DMS153 (cell line): ENCODE measurements at places on chromosomes 13 and 19.

GRCh38 chr19:50331221-50331993 lies 2.2 kb upstream of the KCNC3 start:
- no peak for DNase-seq

- no peak for DNase-seq
These were observed 12.2 kb upstream of the RELB start for GRCh38 chr19:44988896-44989556.

- no peak for DNase-seq
These were observed 332.7 kb upstream of the KLF12 start for GRCh38 chr13:74466864-74467263.

DNA sequence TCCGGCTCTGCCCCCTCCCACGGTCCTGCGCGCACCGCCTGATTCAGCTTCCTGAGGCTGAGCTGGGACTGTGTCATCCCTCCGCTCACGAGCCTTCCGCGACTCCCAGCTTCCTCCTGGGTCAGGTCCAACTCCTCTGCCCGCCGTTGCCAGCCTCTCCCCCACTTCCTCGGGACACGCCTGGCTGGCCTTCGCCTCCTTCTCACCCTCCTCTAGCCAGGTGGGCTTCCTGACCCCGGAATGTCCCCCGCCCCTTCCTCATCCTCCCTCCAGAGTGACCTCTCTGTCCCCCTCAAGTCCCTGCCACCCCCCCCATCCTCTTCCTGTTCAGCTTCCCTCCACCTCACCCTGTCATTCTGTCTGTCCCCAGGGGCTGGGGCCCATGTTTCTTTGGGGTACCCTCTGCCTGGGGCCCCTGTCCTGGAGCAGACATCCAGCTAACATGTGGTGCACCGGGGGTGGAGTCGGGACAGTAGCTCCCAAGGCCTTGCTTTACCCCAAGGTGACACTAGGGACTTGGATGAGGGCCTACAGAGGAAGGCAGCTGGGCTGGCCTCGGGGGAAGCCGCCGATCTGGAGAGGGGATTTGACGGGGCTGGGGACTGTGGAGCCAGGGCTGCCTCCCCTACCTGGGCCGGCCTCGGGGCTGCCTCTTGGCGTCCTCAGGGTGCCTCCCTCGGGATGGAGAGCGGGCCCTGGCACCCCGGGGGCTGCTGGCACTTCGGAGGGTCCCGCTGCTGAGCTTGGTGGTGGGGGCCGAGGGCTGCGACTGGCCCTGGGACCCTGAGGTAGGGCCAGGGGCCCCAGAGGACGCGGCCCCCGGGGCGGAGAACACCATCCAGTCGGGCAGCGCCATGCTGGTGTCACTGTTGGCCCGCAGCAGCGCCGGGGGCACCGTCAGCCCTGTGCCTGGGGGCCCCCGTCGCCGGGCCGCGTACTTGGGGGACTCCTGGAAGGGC lies 16.5 kb downstream of the SHANK1 start:
- DNase-seq, result no peak

DNA sequence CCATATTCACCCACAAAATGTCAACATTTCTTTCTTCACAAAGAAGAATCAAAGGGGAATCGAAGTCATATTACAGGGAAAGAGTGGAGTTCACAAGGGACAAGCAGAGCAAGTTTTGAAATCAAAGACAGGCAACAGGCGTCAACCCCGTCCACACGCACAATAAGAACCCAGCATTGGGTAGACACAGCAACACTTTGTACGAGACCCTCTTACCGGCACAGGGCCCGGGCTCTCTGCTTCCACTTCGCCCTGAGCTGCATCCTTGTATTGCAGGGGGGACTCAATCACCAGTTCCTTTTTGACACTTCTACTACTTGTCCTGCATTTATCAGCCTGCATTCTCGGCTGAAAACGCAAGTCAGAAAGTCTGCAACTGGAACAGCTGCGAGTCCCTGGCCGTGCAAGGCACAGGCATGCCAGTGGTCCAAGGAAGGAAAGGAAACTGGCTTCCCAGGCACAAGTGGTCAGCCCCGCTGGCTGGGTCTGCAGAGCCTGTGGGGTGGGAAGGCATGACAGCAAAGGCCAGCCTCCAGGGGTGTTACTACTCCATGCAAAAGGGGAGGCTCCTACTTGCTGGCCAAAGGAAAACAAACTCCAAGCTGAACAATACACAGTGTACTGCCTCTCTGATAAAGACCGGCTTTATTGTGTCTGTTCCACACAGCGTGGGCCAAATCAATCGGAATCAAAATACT lies at the start of gene DOCK9:
Gene DOCK9 (minus strand): TSS at position 497 of the 698 bp plus-strand sequence. CDS start 155 bp downstream, at position 342.
- no peak for DNase-seq

GRCh38 chr19:1168572-1169410 lies 5.3 kb downstream of the SBNO2 start:
- no peak for DNase-seq

DNA sequence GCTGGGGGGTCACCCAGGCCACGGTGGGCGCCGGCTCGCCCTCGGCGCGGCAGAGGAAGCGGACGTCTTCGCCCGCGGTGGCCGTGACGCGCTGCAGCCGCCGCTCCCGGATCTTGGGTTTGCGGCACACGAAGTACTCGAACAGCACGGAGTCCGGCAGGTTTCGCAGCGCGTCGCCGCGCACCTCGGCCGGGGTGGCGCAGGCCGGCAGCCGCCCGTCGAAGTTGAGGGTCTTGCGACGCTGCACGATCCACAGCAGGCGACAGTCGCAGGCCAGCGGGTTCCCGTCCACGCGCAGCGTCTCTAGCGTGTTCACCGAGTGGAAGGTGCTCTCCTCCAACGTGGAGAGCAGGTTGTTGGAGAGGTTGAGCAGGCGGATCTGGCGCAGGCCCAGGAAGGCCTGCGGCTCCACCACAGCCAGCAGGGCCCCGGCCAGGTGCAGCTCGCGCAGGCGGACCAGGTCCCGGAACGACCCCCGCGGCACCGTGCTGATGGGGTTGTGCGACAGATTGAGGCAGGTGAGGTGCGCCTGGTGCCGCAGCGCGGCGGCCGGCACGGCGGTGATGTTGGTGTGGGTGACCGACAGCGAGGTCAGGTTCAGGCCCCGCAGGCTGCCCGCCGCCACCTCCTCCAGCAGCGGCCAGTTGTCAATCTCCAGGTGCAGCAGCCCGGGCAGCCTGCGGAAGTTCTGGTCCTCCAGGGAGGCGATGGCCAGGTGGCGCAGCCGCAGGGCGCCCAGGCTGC lies 8.6 kb upstream of the PEAK3 start:
- DNase-seq, result no peak

- DNase-seq, result no peak
These were observed 1208.3 kb downstream of the PCDH9 start for GRCh38 chr13:66021846-66022245.

- DNase-seq, result no peak
These were observed 41.9 kb upstream of the RAP2A start for GRCh38 chr13:97392020-97392419.

DNA sequence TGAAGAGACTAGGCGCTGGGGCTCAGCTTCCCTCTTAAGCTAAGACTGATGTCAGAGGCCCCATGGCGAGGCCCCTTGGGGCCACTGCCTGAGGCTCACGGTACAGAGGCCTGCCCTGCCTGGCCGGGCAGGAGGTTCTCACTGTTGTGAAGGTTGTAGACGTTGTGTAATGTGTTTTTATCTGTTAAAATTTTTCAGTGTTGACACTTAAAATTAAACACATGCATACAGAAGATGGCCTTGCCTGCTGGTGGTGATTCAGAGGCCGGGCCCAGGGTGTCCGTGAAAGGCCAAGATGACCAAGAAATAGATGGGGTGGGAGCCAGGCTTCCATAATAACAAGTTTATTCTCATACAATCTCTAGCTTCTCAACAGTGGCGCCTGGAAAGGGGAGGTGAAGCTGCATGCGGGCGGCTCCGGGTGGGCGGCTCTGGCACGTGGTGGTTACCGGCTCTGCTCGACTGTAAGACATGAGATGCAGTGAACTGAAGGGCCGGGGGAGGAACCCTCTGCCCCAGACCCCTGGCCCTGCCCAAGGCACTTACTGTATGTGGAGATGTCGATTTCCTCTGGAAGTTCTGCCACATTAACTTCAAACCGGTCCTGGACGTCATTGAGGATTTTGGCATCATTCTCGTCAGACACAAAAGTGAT lies 10.5 kb downstream of the DDX39A start:
- DNase-seq, result no peak

GRCh38 chr13:114065141-114065925 lies 67.1 kb downstream of the RASA3 start:
- peak; percentile 53 for DNase-seq

DNA sequence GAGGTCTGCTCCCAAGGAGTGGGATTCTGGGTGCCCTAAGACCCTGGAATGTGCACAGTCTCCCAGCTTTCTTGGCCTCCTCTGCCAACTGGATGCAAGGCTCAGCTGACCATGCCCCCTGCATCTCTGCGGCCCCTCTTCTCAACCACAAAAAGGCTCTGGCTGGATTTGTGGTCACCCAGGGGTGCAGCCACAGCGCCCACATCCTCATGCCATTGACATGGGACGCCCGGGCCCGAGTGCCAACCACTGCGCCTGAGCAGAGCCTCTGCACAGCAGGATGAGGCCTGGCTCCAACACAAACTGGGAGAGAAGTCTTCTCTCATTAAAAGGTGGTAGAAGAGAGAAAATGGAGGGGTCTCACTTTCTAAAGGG lies 103.5 kb downstream of the FOXO1 start:
- DNase-seq, result no peak

DNA sequence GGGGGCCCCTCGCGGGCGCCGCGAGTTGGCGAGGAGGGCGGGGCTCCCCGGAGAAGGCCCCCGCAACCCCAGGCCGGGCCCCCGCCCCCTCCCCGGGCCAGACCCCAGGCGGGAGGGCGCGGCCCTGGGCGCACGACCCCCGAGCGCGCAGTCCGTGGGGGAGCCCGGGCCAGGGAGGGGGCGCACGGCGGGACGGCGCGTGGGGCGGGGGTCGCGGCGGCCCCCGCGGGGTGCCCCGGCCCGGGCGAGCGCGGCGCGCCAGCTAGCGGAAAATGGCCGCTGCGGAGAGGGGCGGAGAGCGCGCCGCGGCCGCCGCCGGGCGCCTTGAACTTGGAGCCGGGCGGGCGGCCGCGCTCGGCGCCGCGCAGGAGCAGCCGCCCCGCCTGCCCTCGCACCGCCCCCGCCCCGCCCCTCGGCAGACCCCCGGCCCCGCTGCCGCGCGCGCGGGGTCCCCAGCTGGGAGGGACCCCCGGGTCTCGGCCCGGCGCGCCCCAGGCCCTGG lies 6.4 kb upstream of the NFIC start:
- no peak for DNase-seq

- DNase-seq, result no peak
These were observed 53.1 kb upstream of the CYSLTR2 start for GRCh38 chr13:48600374-48601364.

DNA sequence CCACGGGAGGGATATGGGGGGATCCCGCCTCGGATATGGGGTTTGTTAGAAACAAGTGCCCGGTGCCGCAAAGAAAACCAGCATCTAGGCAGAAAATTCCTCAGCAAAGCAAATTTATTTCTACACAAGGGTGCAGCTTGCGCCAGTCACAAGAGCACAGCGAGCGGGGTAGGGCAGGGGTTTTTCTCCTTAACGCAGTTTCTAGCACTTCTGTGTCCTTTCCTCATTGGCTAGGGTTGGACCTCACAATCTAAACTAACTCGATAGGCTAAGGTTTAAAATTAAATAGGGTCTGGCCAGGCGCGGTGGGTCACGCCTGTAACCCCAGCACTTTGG lies 595 bp downstream of the ZNF440 start:
- no peak for DNase-seq

GRCh38 chr19:12095111-12095790 lies 30.7 kb downstream of the ZNF844 start:
- no peak for DNase-seq

DNA sequence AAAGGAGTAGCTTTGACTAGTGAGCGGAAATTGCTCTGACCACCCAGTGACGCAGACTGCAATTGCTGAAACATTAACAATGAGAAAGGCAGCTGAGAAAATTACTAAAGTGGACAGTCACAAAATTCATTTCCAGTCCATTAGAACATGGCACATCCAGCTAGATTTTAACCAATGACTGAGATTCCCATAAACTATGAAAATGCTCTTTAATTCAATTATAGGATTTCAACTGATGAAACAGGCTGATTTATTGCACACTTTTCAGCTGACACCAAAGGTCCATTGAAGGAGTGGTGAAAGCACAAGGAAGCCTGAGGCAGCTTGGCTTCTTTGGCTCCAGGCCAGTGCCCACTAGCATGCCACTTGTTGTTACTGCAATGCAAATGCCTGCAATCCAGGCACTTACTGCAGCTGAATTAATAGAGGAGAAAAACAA lies 933.4 kb downstream of the SLITRK6 start:
- DNase-seq, result peak; percentile 69

DNA sequence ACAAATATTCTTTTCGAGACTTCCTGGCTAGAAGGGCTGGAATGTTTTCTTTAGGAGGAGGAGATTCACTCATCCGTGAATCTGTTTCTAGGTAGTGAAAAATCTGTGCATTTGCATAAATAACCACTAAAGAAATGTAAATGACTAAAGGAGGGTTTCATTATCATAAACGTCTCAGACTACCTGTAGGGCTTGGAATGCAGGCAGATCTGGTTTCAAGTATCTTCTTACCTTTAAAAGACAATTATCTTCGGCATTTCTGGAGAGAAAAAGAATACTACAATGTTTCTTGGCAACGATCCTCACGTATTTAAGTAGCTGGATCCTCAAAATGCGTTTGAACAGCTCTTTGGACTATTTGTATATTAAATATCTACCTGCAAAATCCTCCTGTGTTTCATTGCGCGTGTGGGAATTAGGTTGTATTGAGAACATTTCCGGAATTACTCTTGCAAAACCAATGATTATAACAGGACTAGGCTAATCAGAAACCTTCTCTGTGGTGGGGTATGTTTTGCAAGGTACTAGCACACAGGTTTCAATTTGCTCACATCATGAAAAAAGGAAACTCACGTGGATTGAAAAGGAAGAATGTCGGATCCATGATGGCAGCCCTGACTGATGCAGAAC lies 291.1 kb upstream of the ARGLU1 start:
- no peak for DNase-seq

GRCh38 chr19:13588957-13589833 lies 82.9 kb upstream of the CACNA1A start:
- no peak for DNase-seq

DNA sequence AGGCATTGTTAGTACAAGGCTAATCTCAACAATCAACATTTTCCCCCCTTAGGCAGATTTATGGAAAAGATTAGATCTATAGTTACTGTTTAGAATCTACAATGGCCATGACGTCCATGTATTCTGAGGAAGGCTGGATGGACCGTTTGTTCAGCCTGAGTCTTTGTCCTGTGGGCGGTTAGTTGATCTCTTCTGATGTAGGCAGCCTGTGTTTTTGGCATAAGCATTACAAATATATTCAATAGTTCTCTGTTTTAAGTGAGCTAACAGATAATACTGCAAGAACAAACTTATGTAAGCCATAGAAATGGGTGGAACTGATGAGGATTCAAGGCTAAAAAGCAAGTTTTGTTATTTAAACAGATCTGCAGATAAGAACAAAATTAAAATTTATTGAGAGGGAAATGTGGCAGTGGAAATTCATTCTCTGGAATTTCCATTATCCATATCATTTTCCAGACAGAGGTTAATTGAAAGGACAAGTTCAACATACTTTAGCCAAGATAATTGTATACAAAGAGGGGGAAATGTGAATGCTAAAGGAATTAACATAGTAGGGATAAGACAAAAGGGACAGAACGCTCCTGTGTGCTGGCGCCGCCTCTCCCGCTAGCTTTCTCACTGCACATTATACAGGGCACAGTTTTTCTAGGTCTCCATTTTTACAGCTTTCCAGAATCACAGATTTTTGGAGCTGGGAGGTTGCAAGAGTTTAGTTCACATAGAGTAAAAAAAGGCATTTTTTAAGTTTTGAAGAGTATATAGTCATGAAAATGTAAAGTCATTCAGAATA lies 48.6 kb downstream of the FAM124A start:
- DNase-seq, result no peak

GRCh38 chr19:39557811-39558623 lies 18.1 kb upstream of the EID2 start:
- DNase-seq, result peak; percentile 48
